ENCODE measurements at places on chromosomes 3 and 15.
A peak's percentile ranks its signal among the peaks of the same experiment; 100 is the strongest.

DNA sequence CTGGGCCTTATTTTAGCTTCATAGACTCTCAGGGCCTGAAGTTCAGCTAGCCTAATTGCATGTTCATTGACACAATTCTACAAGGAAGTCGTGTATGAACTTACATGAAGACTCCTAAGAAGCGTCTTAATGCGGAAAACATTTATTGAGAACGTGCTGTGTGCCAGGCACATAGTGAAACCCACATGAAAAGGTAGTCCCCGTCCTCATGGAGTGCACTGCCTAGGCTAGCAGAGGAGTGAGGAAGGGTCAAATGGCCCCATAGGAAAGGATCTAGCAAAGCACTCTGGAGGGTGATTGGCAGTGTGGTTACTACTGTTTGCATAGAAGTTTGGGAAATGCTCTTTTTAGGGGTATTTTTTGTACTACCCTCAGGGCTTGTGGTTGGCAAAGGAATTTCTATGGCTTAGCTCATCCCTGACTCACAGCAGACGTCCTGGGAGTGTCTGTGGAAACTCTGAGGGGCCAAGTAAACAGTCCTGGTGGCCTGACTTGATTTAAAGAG lies 854 bp upstream of the NPTN start:
- DNase-seq = no peak

GRCh38 chr15:40161693-40162391 lies 973 bp downstream of the BUB1B start:
- no peak for DNase-seq

DNA sequence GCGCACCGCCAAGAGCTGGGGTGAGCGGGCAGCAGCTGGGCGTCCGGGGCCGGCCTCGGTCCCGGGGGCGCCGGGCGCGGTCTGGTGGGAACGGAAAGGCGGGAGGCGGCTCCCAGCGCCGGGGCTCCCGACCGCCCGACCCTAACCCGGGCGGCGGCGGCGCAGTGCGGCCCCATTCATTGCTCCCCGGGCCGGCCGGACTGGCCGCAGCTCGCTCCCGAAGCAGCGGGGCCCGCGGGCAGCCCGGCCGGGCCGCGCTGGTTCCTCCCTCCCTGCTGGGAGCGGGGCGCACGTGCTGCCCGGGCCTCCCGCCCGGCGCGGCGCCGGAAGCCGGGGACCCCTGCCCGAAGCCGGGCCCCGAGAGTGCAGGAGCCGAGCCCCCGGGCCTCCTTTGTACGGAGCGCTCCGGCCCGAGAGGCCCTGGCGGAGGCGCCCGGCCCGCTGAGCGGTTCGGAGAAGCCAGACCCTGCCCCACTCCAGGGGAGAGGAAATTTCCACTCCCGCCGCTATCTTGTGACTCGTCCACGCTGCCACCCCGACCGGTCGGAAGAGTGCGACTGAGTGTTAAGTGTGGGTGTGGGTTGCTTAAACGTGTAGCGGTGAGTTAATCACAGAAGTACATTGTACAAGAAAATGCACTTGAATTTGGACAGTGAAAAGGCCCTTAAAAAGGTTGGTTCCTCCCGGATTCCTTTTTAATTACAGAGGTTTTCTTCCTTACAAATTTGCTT lies 613 bp downstream of the ATP1B3 start:
- DNase-seq = no peak

- peak; percentile 40 for DNase-seq
These were observed 47.0 kb upstream of the SELENOK start for GRCh38 chr3:53938645-53939044.

DNA sequence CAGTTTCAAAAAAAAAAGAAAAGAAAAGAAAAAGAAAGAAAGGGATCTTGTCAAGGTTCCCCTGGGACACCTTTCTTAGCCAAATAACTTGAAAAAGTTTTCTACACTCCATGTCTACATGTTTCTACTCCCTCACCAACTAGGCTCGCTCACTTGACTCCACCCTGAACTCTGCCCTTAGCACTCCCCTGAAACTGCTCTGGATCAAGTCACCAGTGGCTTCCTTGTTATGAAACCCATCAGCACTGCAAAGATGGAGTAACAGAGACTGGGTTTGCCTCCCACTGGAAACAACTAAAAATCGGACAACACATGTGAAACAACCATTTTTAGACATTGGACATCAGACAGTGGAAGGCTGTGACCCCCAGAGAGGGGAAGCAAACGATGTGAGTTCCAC lies 36.8 kb downstream of the TMEM40 start:
- no peak for DNase-seq

DNA sequence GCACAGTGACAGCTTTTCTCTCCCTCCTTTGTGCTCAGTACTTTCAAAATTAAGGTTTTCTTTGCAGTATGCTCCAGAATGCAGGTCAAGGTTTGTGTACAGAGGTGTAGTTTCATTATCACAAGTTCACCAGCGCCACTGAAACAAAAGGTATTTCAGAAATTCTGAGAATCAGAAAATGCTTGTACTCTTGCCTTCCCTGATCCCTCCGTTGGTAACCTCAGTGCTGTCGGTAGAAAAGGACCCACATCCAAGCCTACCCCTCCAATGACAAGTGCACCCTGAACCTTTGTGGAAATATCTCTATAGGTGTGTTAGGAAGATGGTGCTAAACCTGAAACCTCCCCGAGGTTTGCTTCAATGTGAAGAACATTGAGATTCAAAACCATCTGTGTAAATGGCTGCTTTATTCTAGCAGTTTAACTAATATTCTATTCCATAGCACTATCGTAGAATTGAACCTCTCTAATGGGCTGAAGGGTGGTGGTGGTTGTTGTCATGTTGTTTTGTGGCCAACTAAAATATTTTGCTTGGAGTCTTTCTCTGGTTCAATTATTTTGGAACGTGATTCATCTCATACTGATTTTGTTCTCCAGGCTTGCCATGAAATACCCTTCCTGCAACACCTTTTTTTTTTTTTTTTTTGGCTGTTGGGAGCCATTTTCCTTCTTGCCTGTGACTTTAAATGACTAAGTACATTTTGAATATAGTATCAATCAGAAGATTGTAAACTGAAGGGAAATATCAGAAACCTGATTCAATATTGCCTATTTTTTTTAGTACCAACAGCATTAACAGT lies 20.7 kb downstream of the ZBTB38 start:
- DNase-seq = no peak

GRCh38 chr15:90419206-90419605 lies 31.2 kb downstream of the IQGAP1 start:
- DNase-seq = no peak

DNA sequence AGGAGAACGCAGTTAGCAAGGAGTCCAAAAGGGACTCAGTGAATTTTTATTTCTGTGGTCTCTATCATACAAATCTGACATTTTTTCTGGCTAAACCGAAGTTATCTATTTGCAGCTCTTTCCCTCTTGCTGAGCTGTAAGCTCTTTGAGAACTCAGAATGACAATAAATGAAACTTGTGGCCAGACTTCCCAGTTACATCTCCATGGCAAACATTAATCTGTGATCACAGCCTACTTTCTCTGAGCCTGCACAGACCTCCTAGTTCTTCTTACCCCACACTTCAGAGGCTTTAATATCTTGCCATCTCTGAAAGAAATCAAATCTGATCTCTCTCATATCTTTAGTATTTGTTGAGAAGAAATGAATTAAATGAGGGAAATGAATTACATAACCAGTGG lies 58.0 kb downstream of the PLD1 start:
- no peak for DNase-seq

DNA sequence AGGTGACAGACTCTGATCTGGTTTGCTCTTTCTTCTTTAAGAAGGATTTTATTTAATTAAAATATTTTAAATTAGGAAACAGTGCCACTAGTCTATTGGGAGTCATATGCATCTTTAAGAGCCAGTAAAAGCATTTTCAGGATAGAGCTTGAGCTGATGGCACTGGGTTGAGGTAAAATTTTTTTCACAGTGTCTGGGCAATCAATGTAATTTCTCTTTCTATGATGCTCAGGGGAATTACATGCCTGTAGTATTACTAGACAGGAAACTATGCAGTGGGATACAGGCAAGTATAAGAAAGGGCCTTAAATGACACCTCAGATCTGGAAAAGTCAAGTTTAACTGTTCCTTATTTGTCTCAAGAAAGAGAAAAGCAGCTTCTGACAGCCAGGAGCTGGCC lies 76.4 kb downstream of the GAP43 start:
- DNase-seq = no peak

DNA sequence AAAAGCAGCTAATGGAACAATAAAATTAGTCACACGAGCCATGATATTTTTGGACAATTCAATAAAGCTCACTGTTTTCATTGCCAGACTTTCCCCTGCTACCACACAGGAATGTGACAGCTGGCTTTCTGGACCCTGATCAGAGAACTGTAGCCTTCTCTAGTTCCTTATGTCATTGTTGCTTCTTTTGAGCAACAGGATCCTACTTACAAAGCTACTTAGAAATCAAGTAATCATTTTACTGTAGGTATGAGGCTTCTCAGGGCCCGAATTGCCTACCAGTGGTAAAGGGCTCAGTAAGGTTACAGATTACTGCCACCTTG lies 94.3 kb upstream of the AADACL2 start:
- DNase-seq = no peak

DNA sequence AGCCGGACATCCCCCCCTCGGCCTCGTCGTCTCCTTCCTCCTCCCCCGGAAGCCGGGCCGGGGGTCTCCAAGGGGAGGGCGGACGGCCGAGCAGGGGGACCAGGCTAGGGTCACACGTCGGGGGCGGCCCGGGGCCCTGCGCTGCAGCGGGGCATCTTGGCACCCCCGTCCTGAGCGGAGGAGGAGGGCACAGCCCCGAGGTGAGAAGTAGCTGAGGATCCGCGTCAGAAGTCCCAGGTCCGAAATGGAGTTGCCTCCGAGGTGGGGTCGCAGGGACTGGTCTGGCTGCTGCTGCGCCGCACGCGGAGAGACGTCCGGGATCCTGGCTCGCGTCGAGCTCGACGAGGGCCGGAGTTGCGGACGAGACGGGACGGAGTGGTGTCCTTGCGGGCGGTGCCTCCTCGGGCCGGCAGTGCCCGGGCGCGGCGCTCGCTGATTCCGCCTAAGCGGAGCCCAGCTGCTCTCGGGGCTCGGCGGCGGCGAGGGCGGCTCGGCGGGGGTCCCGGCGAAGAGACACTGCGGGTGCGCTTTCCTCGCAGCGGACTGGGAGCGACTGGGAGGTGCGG lies at the start of gene ADCY5:
Gene ADCY5, minus strand, starts transcription at position 555 of the 566 bp plus-strand sequence. Its CDS starts 545 bp downstream, at position 10.
- no peak for DNase-seq

GRCh38 chr15:69402816-69403215 lies 11.3 kb upstream of the KIF23 start:
- DNase-seq = no peak

DNA sequence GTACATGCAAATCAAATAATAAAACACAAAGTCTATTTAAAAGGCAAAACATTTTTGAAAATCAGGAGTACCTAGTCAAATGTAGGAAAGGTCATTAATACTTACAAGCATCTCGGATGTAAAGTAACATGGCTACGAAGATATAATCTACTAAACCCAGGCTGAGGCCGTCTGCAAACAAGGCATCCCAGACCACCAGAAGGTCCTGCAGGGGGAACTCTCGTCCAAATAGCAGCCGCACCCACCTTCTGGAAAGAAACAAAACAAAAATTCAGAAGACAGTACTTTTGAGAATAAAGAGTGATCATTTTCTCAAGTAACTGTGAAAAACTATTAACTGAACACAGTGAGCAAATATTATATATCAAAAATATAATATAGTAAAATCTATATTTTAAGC lies 423.1 kb downstream of the PLCL2 start:
- no peak for DNase-seq

DNA sequence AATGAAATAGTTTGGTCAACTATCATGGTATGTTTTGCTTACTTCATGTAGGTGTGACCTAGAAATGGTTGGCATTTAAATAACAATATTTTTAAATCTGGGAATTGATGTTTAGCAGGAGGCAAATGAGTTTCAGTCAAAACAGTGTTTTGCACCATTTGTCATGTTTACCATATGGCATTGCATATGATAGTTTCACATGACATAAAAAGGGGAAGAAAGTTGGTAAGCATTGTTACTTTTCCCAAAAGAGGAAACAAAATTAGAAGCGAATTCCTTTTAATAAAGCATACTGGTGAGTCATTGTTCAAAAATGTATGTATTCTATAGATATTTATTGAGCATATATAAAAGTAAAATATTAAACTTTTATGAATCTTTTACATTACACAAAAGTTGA lies 2.3 kb downstream of the RNF13 start:
- peak; percentile 13 for DNase-seq

DNA sequence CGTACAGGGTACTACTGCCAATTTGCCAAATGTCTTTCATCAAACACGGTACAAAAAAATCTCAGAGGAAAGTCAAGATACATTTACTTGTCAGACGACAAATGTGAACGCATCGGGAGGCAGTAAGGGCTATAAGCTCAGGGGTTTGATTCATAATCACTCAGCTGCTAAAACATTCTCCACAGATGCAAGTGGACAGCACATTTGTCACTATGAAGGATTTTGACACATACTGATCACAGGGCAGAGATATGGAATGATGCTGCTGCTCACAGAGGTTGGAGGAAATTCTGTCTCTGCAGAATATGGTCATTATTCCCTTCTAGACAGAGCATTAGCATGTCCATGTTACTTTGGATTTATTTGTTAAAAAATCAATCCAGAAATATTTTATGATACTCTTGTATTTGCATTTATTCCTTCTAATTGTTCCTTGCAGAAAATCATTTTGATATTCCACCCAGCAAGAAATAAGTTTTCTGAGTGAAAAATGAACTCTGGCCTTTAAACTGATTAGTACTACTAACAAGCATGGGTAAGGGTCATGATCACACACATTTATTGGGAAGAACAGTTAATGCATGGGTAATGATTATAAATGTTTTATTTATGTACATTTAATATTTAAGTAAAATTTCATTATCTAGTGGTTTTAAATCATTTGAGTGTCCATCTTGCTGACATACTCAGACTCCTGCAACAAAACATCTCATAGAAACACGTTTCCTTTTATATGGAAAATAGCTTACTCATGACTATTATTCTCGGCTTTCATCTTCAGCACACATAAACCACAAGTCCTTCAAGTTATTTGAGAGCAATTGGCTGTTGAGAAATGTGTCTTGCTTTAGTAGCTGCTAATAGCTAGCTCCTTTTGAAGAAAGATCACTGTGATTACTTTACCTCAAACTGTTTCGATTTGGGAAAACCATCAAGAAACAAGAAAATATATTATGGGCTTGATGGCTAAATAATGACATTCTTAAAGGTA lies 559.3 kb downstream of the MECOM start:
- no peak for DNase-seq

DNA sequence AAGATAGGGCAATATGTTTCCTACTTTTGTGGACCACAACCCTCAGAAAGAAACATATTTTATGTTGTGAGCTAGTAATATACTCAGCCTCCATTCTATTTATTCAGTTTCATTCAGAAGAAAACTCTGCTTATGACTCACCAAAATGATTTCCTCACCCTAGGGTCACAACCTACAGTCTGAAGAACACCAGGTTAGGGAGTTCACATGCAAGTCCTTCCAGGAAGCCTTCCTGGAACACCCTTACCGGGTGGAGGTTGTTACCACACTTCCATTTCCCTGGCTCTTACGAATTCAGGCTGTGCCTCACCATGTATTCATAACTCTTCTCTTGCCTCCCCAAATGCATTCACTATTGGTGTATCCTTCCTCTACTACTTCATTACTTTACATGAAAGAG lies 228.0 kb upstream of the ADAMTS9 start:
- DNase-seq = no peak

All from HL-60 (cell line).